ENCODE measurements at places on chromosomes 2 and 18. TPM values are rescaled to one million over a fixed set of nuclear protein-coding genes. Genes with fewer than 3 reads are reported as not detected.

The TBR1 gene
- total RNA-seq: not detected

DNA sequence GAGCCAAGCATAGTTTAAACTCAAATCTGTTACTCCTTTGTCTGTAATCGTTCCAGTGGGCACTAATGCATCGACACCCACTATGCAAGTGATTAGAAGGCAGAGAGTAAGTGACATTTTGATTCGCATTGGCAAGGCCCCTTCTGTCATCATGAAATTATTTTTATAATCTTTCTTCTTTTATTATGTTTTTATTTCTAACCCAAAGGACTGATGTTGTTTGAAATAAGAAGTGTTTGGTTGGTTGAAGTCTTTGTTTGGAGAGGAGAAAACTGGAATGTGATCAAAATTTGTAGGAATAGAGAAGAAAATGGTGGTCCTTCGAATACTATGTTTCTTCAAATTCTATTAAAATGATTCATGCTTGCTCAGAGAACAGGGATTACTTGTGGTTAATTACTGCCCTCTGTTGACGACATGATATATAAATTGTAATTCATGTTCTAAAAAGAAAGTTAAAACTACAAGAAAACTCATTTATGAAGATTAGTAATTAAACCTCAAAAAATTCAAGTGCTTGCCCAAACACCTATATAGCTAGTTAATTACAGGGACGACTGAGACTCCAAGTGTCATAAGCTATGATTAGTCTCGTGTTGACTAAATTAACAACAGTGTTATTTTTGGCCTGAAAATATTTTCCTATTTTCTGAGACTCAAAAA is 26.4 kb upstream of the TFPI start:
- DNase-seq: peak; percentile 47

The TUBA3E gene
- not detected for total RNA-seq

GRCh38 chr2:121527009-121527682 is 3.5 kb upstream of the RNU4ATAC start:
- no peak for DNase-seq
